ENCODE measurements at places on chromosomes 1 and 21.

DNA sequence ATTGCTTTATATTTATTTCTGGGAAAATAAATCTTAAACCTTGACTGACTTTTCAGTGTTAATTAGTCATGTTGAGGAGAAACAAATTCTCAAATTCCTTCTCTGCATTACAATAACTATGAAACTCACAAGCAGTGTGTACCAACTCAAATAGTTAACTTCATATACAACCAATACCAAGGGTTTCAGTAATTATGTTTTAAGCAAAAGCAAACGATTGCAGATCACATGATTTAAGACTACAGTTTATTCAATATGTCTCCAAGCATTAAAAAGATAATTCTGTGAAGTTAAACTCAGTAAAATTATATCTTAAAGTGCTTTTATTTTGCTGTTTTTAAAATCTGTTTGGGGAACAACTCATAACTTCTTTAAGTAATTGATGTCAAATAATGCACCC, 28.6 kb downstream of the PCSK9 start:
- DNase-seq, result no peak

GRCh38 chr1:9700340-9700739, 48.8 kb downstream of the PIK3CD start:
- DNase-seq, result no peak

- DNase-seq, result no peak
Measured at GRCh38 chr1:115118611-115119010, 29.3 kb upstream of the TSPAN2 start.

GRCh38 chr1:181396811-181397210, 86.5 kb upstream of the CACNA1E start:
- DNase-seq, result no peak

DNA sequence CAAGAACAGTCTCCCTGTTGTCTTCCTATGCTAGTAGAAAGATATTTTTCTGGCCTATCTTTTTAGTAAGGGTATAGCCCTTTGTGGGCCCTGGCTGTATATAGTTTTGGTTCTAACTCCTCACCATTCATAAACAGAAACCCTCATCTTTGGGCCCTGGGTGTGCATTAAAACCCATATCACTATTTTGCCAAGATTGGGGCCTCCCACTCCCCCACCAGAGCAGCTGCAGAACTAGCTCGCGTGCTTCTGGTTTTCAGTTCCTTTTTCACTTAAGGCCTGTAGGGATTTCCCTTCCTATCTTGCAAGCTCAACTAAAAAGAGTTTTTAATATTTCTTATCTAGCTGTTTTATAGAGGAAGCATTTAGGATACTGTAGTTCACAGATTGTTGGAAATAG, 106.4 kb downstream of the RGL1 start:
- DNase-seq, result no peak

- no peak for DNase-seq
Measured at GRCh38 chr21:42279341-42279871, 35.8 kb downstream of the TFF3 start.

DNA sequence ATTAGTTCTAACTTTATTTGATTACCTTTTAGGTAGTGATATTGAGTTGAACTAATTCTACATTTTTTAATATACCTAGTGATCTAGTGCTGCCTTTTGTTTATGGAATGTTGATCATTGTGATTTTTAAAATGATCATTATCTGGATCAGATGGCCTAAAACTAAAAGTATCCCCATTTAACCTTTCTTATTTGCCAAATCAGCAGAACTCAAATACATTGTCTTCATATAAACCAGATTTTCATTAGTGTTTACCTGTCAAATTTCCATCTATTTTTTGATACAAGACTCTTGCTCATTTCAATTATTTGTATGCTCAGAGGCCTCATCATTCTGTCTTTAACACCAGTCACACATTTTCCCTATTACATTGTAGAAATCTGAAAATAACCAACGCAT, 441.2 kb downstream of the PTPRC start:
- DNase-seq, result no peak

DNA sequence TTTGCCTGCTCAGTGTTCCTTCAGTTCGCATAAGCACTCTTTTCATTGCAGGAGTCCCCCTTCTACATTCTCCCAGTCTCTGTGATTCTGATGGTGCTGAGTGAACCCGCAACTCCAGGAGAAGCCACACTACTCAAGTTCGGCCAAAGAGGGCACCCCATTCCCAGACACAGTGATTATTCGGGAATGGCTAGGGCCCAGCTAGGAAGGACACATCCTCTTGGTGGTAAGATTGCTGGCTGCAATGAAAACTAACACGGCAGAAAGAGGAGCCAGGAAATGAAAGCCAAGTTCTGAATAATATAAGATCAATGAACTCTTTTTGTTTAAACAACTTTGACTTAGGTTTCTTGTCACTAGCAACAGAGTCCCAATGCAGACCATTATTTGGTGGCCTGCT, 14.9 kb downstream of the CREG1 start:
- DNase-seq, result no peak

Data from aorta (tissue), 5 donors.